ELF-1 (cell line): ENCODE measurements at places on chromosomes 5 and 9.

DNA sequence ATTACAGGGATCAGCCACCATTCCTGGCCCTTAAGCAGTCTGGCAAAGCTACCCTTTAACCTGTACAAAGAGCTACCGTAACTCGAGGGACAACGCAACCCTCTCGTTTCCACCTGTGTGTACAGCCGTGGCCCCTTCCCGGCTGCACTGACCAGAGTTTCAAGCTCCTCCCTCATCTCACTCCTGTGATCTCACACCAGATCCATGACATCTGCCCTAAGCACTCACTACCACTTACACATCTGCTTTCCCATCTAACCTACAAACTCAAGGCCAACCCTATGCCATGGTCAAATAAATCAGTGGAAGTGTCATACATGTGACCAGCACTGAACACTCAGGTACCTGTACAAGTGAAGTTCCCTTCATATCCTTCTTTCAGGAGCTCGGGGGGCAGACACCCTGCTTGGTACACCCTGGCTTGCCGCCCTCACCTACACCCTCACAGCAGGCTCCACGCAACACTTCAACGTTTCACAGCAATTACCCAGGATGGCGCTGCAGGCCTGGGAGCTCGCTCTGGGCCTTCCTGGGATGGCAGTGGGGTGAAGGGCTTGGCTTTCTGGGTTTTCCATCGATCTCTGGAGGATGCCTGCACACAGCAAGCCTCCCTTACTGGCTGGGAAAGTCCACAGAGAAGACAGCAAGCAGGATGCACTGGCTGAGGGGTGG is 61.7 kb downstream of the PRRT1B start:
- no peak for DNase-seq

DNA sequence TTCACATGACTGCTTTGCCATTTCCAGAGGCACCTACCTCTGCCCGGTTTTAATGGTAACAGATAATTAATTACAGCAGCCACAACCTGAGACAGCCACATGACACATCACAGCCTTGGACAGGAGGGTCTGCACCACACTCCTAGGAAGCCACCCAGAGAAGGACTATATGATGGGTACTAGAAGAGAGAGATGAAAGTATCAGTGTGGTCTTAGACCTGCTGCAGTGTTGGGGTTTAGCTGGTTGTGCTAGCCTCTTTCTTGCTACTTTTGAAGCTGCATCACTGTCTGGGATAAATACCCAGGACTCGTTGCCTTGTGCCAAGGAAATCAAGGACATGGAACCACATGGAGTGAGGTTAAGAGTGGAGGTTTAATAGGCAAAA is 266.4 kb downstream of the ICE1 start:
- no peak for DNase-seq

DNA sequence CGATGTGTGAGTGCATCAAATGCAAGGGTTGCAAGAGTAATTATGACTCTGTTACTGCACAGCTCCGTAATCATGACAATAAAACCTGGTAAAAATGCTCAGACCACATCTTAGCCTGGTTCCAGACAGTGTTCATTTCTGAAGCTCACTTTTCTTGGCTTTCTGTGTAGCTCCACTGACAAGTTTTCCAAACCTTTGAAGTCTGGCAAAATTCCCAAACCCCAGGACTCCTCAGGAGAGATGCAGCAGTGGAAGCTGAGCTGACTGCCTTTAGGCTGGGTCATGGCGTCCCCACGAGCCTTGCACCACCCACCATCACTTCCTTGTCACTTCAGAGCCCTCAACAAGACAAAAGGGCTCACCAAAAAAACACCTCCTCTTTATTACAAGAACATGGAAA is 131.6 kb upstream of the TAS2R1 start:
- no peak for DNase-seq

- DNase-seq = no peak
Observed at GRCh38 chr5:54616031-54616430, 98.5 kb downstream of the SNX18 start.
